ENCODE measurements at places on chromosomes 16 and 17.

GRCh38 chr16:24041834-24042631, 206.2 kb downstream of the PRKCB start:
- peak; percentile 54 for DNase-seq

GRCh38 chr16:1158456-1159324, 5.8 kb downstream of the CACNA1H start:
- no peak for DNase-seq

- DNase-seq: no peak
These were observed 36.0 kb downstream of the CHD9 start for GRCh38 chr16:53090591-53091411.

GRCh38 chr16:12420661-12421209, 383.0 kb downstream of the CPPED1 start:
- DNase-seq: no peak

GRCh38 chr17:47808830-47809480, 12.6 kb downstream of the OSBPL7 start:
- no peak for DNase-seq

Data from activated T-helper 1 cell treated with Interleukin-2 at 50 U/mL for 16 hours (primary cell).